ENCODE measurements at places on chromosomes 11 and 22. TPM values are rescaled to one million over a fixed set of nuclear protein-coding genes. Genes with fewer than 3 reads are reported as not detected.

- peak overlapping the region; percentile 84 for H3K4me3 ChIP-seq
- peak overlapping the region; percentile 53 for H3K27ac ChIP-seq
- DNase-seq: no peak
Measured at GRCh38 chr11:128520206-128520887, 67.0 kb downstream of the ETS1 start.

- peak overlapping the region; percentile 60 for H3K27ac ChIP-seq
- peaks cover 24% of the 10 kb centered on the region for H3K36me3 ChIP-seq
- no peak overlapping the region for H3K4me3 ChIP-seq
- H3K27me3 ChIP-seq: no peaks in the 10 kb centered on the region
Measured at GRCh38 chr22:40400159-40400558, 29.8 kb downstream of the SGSM3 start.

DNA sequence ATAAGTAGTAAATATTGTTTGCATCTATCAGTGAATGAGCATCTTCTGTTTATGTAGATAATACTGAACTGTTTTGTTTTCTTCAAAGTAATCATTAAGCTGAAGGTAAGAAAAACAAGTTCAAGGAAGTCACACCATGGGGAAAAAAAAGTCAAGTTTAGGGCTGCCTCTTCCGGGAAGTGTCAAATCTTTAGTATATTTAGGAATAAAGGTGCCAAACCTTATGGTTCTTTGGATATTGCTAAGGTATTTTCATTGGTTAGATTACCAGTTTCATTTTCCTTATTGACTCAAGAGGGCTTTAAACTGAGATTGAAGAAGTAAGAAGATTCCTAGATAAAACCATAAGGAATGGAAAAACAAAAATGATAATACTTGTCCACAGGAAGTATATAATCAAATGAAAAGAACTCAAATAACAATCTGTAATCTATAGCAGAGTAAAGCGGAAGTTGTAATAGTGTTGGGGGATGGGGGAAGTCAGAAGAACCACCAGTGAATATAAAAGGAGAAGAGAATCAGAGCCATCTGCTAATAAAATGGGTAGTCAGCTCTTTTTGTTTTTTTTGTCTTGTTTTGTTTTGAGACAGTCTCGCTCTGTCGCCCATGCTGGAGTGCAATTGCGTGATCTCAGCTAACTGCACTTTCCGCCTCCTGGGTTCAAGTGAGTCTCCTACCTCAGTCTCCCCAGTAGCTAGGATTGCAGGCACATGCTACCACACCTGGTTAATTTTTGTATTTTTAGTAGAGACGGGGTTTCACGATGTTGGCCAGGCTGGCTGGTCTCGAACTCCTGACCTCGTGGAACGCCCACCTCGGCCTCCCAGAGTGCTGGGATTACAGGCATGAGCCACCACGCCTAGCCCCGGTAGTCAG lies 2.3 kb downstream of the ATM start:
- peaks cover 8% of the 10 kb centered on the region for H3K36me3 ChIP-seq
- peak overlapping the region; percentile 10 for H3K4me3 ChIP-seq
- no peak for DNase-seq

GRCh38 chr11:95239871-95240649 lies 9.1 kb upstream of the SESN3 start:
- no peak overlapping the region for H3K27ac ChIP-seq
- peaks cover 37% of the 10 kb centered on the region for H3K4me1 ChIP-seq

GRCh38 chr11:8867931-8868631 lies 42.9 kb upstream of the AKIP1 start:
- no peak for DNase-seq
- H3K27me3 ChIP-seq: no peaks in the 10 kb centered on the region
- H3K4me3 ChIP-seq: peak overlapping the region; percentile 30
- peaks cover 66% of the 10 kb centered on the region for H3K4me1 ChIP-seq

DNA sequence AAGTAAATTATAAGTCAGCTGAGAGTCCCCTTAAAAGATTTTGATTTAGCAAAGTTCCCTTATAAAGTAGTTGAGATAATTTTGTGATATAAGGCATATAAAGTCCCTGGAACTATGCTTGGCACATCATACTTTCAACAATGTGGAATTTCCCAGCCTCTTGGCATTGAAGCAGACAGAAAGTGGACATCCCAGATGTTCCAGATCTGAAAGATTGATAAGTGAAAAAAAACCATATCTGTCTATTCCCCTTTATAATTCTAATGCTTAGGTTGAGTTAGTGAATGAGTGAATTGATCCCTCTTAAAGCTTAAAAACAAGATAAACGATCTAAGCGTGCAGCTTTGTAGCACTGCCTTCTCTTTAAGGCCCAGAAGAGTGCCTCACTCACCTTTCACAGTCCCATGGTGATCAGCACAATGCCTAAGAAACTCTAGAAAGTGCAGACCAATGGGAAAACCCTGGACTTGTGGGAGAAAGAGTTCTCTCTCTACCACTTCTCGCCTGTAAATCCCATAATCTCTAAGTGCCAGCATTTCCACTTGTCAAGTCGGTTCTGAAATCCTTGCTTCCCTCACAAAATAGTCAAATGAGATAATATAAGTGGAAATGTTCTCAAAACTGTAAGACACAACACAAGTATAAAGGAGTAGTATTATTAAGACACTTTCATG lies 17.8 kb downstream of the FIBIN start:
- peaks cover 28% of the 10 kb centered on the region for H3K4me1 ChIP-seq
- no peak for DNase-seq
- H3K4me3 ChIP-seq: no peak overlapping the region
- H3K27me3 ChIP-seq: no peaks in the 10 kb centered on the region

DNA sequence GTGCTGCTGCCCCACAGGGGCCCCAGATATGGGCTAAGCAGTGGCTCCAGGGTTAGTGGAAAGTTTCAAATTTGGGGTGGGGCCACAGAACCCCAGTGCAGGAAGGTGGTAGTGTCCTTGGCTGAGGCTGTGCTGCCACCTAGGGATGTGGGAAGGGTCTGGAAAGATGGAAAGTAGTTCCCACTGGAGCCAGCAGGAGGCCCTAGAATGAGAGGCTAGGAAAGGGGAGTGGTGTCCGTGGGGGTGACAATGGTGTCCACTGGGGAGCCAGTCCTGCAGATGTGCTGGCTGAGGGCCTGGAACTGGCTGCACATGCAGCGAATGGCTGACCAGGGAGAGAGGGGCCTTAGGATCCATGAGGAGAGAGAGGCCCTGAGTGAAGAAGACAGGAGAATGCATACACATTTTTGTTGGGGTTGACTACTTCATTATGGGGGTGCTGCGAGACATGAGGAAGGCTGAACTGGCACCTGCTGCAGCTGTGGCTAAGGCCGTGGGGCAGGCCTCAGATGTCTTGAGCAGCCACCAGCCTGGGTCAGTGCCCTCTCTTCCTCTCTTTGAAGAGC lies 21.1 kb downstream of the RFPL3 start:
- H3K27ac ChIP-seq: no peak overlapping the region
- H3K4me3 ChIP-seq: no peak overlapping the region
- H3K36me3 ChIP-seq: no peaks in the 10 kb centered on the region
- H3K4me1 ChIP-seq: no peaks in the 10 kb centered on the region
- no peak for DNase-seq
- H3K27me3 ChIP-seq: peaks cover 13% of the 10 kb centered on the region

DNA sequence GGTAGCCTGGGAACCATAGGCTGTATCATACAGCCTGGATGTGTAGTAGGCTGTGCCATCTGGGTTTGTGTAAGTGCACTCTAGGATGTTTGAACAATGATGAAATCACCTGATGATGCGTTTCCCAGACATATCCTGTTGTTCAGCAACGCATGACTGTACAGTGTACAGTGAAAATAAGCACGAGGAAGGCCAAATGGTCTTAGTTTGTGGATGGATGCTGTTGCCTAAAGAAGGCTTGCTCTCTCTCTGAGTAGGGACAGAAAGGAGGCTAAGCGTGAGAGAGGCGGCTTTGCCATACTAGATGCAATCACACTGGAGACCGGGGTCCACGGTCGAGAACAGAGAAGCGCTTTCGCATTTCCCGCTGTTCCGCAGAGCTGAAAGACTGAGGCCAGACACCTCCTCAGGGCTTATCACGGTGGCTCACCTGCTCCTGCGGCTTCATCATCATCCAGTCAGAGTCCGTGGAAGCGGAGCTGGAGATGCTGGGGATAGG lies 27.6 kb upstream of the APLP2 start:
- H3K36me3 ChIP-seq: no peaks in the 10 kb centered on the region
- DNase-seq: no peak
- no peaks in the 10 kb centered on the region for H3K4me1 ChIP-seq
- H3K27me3 ChIP-seq: no peaks in the 10 kb centered on the region
- no peak overlapping the region for H3K4me3 ChIP-seq

- no peak overlapping the region for H3K27ac ChIP-seq
- no peaks in the 10 kb centered on the region for H3K36me3 ChIP-seq
- no peaks in the 10 kb centered on the region for H3K4me1 ChIP-seq
- peaks cover 16% of the 10 kb centered on the region for H3K27me3 ChIP-seq
- no peak for DNase-seq
Measured at GRCh38 chr22:48500471-48501230, 1327.0 kb downstream of the BRD1 start.

GRCh38 chr11:104390651-104391050 lies 226.7 kb upstream of the PDGFD start:
- no peak overlapping the region for H3K4me3 ChIP-seq
- no peaks in the 10 kb centered on the region for H3K27me3 ChIP-seq

DNA sequence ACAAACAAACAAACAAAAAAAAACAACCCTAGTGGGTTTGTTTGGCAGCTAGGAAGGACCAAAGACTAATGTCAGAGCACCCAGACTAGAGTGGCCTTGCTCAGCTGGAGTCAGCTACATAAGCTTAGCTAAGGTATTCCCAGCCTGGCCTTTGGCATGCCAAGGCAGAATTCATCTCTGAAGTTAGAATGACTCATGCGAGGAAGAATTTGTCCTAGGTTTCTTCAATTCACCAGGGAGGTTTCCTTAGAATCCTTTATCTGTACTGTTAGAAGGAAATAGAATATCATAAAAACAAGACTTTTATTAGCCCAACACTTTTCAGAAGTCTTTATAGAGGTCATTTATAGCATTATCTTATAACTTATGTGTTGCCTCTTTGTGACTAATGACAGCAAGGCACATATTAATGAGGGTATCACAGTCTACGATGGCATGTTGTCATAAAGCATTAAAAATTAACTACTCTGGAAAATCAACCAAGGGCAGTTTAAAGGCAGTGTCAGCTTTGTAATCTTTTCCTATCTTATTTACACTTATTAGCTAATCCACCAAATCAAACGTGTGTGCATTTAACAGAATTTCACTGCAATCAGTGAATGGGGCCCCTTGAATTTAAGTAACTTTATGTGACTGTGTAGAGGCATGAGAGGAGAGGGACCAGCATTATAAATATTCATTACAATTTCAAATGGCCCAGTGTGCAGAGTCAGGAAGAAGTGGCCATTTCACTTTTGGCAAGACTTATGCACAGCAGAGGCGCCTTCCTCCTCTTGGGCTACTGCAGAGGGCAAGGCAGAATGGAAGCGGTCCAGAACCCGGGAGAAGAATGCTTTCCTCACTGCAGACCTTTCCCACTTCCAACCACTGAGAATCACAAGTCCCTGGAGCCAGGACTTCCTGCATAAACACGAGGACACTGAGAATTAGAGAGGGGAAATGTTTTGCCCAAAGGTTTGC lies 36.3 kb downstream of the SLC5A1 start:
- H3K27me3 ChIP-seq: peaks cover 24% of the 10 kb centered on the region
- H3K36me3 ChIP-seq: no peaks in the 10 kb centered on the region
- no peak for DNase-seq
- H3K4me1 ChIP-seq: peaks cover 9% of the 10 kb centered on the region
- H3K4me3 ChIP-seq: no peak overlapping the region
- peak overlapping the region; percentile 54 for H3K27ac ChIP-seq

GRCh38 chr11:76767659-76768058 lies 15.5 kb upstream of the TSKU start:
- no peak for DNase-seq
- H3K4me3 ChIP-seq: no peak overlapping the region
- H3K27me3 ChIP-seq: no peaks in the 10 kb centered on the region
- no peaks in the 10 kb centered on the region for H3K36me3 ChIP-seq

- peaks cover 13% of the 10 kb centered on the region for H3K4me1 ChIP-seq
- no peak for DNase-seq
- H3K27me3 ChIP-seq: no peaks in the 10 kb centered on the region
- H3K36me3 ChIP-seq: no peaks in the 10 kb centered on the region
- no peak overlapping the region for H3K4me3 ChIP-seq
Measured at GRCh38 chr11:115360186-115360824, 143.9 kb downstream of the CADM1 start.

DNA sequence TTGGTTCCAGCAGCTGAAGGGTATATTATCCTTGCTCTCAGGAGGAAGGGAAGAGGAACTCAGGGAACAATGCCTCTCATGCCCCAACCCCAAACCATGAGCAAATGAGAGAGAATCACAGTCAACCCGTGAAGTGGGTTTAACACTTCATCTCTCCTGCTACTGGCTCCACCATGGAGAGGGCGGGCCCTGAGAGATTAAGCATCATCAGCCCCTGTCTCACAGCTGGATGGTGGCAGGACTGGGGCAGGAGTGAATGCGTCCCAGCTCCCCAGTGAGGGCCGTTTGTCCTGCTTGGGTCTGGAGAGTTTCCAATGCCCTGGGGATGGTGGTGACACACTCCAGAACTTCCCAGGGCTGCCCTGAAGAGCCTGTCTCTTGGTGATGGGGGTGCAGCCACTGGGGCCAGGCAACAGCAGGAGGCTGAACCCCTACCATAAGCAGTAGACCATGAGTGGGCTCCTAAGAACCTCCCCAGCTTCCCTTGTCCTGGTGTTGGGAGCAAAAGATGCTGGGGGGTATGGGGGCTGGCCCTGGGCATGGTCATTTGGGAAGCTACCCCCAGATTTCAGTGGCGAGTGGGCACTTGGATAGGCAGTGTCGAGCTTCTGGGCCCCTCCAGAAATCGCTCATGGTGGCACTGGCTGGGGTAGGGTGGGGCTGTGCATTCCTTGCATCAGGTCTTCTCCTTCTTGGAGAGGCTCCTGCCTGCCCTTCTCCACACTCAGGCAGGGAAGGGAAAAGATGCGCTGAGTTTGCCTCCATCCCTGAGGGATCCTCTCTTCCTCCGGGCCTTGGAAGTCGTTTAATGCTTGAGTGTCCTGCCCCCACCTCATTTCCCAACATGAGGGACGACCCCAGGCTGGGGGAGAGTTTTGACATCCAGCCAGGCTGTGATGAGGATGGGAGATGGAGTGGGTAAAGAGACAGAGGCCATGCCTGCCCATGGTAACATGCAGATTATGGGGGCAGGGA lies 157.5 kb downstream of the ST3GAL4 start:
- H3K4me3 ChIP-seq: no peak overlapping the region
- DNase-seq: no peak
- H3K27ac ChIP-seq: no peak overlapping the region
- H3K27me3 ChIP-seq: peaks cover 77% of the 10 kb centered on the region

HOATZ gene
- total RNA-seq: not detected

MS4A8 gene
- not detected for total RNA-seq

NXPE1 gene
- total RNA-seq: not detected

PGA5 gene
- not detected for total RNA-seq

APOBEC3H gene
- 0.49 TPM for total RNA-seq

VSIG10L2 gene
- total RNA-seq: not detected

POU2AF1 gene
- not detected for total RNA-seq

CD3E gene
- total RNA-seq: not detected

PHLDB1 gene
- 148 TPM for total RNA-seq

SLC22A12 gene
- total RNA-seq: not detected

ENTHD1 gene
- total RNA-seq: not detected

EXPH5 gene
- total RNA-seq: 27.2 TPM

Measured in mesothelial cell of epicardium (in vitro differentiated cells).